ENCODE measurements at places on chromosomes 4 and X.
A peak's percentile ranks its signal among the peaks of the same experiment; 100 is the strongest.

DNA sequence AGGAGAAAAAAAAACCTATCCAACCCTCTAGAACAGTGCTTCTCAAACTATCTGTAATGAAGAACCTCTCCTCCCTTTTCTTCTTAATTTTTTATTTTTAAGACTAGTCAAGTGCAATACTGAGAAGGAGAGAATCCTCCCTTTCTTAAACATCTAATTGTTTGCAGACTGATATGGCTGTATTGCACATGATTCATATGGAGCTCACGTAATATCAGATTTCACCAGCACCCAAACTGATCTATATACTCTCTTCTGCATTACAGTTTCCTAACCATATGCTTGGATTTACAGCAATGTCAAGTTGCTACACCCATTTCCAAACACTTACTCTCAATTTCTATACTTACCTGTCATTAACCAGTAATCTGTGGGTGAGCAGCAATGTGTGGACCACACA, 9.5 kb downstream of the PRMT9 start:
- no peak for DNase-seq

DNA sequence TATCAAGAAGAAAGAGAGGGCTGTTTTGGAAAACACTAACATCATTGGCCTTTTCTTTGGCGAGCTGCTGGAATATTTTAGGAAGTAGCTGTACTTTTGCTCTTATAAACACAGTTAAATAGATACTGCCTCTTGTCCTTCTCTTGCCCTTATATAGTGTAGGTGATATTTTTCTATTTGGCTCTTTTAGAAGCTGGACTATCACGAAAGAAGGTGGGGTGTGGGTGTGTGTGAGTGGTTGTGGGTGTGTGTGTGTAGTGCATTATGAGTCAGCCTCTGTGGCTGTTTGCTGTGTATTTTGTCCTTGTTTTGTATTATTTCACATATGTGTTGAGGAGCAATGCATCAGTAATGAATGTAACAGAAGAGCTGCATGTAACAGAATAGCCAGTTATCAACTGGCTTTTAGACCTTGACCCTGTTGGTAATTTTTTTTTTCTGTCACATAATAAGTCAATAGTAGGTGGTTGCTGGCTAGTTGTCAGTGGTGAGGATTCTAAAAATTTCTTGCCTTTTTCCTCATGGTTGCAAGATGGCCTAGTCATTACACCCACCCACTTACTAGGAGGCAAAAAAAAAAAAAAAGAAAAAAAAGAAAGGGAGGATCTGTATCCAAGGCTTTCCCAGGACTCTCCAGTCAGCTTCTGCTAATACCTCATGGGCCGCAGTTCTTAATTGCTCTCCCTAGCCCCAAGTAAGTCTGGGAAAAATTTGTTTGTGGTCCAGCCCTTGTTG, 23.8 kb downstream of the ARHGAP10 start:
- no peak for DNase-seq

- no peak for DNase-seq
Observed at GRCh38 chr4:99918656-99919055, 24.4 kb upstream of the LAMTOR3 start.

DNA sequence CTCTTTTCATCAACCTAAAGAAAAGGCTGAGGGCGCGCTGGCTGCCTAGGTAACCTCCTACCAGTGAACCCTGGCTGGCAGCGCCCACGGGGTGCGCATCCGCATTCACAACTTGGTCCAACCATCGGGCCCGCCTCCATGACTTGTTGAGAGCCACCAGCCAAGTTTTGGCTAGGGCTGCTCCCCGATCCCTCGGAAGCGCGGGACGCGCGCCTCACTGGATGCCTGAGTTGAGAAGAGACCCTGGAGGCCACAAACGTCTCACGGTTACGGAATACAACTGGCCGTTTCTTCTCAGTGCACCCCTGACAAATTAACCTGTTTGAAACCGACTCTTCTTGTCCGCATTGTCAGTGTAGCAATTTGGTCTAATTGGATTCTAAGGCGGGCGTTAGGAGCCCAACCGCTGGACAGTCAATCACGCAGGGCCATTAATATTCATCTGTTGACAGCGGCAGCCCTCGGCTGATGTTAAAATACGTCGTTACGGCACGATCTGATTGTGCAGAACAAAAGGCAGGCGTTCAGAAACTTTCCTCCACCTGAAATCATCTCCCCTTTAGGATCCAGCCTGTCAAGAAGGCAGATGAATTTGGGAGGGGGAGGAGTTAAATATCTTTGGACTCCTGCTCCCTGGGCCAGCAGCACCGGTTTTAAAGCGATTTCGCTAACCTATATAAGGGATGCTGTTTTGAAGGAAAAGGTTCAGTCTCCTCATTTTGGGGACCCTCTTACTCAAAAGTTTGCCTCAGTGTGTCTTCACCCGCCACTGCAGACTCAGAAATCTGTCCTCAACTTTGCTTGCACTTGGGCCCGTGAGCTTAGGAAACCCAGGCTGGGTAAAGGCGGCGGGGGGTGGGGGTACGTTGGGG, 1.2 kb downstream of the GPC3 start:
- DNase-seq, result no peak

DNA sequence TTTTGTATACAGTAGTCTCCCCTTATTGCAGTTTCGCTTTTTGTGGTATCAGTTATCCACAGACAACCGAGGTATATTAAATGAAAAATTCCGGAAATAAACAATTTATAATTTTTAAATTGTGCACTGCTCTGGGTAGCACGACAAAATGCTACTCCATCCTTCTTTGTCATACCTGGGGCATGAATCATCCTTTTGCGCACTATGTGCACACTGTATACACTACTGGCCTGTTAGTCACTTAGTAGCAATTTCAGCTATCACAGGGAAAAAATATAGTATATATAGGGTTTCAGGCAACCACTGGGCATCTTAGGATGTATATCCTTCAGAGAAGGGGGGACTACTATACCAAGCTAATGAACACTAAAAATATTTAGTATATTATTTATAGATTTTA, 198.8 kb upstream of the FAT4 start:
- DNase-seq, result no peak

GRCh38 chrX:120251471-120252011, 929 bp downstream of the ZBTB33 start:
- no peak for DNase-seq

DNA sequence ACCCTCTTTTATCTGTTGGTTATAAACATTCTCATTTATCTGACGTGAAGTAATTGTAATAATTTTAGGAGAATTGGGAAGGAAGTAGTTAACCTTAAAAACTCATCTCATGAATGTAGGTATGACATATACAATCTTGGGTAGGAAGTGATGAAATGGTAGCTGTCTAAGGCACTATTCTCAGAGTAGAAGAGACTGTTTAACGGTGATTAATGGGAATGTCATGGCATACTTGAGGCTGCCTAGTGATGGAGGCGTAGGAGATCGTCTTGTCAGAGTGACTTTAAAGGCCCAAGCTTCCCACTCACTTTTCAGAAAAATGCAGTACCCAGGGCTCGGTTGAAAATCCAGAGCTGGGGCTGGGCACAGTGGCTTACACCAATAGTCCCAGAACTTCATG, 19.4 kb upstream of the AGA start:
- no peak for DNase-seq

DNA sequence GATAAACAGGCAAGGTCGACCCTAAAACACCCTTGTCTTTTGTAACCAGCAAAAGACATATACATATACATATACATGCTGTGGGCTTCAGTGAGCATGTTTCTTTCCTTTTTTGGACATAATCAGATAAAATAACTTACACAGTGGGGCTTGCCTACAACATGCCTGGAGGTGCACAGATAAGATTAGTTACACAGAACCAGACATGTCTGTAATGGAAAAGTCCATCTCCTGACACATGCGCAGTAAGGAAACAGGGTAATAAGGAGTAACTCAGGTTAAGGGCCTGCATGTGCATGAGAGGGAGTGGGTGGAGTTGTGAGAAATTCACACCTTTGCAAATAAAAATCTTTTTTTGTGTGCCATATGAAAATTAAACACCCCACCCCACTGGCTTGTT, 3.4 kb downstream of the UGT2A1 start:
- DNase-seq, result no peak

DNA sequence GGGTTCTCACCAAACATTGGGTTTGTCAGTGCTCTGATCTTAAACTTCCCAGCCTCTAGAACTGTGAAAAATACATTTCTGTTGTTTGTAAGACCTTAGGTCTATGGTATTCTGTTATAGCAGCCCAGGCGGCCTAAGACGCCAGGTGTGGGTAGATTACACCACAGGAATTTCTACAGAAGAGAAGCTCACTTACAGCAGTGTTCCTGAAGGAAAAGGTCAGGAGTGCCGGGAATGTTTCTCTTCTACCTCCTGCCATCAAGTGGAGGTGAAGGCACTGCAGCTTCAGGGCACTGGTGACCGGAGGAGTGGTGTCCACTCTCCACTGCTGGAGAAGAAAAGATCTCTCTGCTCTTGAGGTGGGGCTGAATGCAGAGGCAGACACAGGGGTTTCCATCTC, 45.7 kb downstream of the FHDC1 start:
- no peak for DNase-seq

- DNase-seq, result no peak
Observed at GRCh38 chrX:68083510-68083909, 349.8 kb downstream of the OPHN1 start.

- no peak for DNase-seq
Observed at GRCh38 chr4:45131020-45131419, 404.7 kb upstream of the GNPDA2 start.

GRCh38 chr4:82360298-82361177, 13.3 kb downstream of the HNRNPD start:
- peak; percentile 16 for DNase-seq

DNA sequence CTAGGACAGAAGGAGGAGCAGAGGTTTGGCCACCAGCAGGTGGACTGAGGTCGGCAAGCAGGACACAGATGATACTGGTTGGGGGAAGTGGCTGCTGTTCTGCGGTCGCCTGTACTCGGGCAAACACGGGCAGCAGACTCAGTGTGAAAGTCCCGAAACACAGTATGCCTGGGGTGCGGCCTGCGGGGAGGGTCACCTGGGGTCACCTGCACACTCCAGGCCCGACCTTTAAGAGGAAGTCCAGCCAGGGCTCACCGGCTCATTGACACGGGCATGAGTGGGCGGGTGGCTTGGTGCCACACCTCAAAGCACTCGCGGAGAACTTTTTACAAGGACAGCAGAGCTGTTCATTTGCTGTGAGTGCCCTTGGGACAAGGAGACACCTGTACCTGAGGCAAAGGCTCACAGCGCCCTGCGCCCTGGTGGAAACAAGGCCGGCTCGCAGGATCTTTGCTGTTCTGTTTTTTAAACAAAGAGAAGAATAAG, 71.5 kb upstream of the MXD4 start:
- DNase-seq, result peak; percentile 32

DNA sequence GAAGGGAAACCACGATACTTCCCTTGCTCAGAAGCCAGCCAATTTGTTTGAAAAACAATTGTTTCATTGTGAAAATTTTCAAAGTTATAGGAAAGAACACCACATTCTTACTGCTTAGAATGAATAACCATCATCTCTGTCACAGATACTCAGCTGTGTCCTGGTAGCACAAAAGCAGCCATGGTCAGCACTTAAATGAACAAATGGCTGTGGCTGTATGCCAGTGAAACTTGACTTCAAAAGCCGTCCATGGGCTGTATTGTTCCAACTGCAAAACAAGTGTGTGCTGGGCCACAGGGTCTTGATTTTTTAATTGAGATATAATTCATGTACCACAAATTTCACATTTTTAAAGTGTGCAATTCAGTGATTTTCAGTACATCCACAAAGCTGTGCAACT, 19.6 kb downstream of the NSDHL start:
- DNase-seq, result no peak

- no peak for DNase-seq
Observed at GRCh38 chr4:126850286-126850685, 782.5 kb upstream of the INTU start.

GRCh38 chrX:130896802-130897501, 6.1 kb downstream of the ENOX2 start:
- no peak for DNase-seq

- no peak for DNase-seq
Observed at GRCh38 chr4:78949735-78950134, 10.5 kb upstream of the PAQR3 start.

- no peak for DNase-seq
Observed at GRCh38 chr4:117965622-117966021, 68.7 kb upstream of the NDST3 start.

- peak; percentile 15 for DNase-seq
Observed at GRCh38 chrX:40109288-40110008, 11.7 kb upstream of the BCOR start.

- no peak for DNase-seq
Observed at GRCh38 chr4:36244257-36245082, at the start of gene ARAP2. ARAP2 (minus strand) TSS chr4:36244514; CDS start chr4:36229486, 15,028 bp downstream.

DNA sequence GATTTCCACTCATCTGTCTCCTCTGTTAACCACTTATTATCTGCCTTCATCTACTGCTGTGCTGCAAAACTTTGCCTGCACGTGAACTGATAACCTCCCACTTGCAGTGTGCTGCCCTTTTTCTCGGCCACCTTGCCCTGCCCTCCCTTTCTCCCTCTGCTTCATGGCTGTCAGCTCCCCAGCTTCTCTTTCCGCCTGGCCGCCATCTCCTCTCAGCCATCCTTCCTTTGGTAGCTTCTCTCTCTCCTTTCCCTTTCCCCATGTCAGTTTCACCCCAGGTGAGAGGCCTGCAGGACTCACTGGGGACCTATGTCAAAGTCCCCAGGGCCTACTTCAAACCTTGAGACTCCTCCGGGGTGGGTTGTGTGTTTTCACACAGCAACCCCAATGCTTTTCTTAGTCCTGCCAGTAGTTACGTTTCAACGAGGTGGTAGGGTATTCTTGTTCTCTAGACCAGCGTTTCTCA, 6.6 kb downstream of the MSL3 start:
- DNase-seq, result no peak

DNA sequence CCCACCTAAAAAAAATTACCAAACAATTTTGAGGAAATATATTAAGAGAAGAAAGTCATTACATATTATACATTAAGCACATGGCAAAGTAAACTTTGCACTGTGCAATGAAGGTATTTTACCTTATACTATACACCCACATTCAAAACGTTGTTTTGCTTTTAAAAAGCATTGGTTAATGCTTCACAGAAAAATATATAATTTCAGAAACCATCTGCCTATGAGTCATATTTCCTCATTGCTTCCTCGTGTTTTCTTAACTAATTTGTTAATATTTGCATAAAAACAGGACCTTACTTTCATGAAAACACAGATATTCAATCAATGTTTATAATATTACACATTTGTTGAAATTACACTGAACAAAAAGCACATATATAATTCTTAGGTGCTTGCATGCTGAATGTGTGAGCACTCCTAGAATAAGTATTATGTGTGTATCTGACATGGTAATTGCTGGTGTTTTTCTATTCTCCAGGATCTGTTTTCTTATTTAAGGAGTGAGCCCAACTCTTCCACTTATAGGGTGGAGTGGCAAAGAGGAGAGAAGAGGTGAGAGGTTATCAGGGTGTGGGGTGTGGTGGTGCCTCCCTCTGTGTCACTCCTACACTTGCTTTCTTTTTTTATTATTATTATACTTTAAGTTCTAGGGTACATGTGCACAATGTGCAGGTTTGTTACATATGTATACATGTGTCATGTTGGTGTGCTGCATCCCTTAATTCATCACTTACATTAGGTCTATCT, 95.1 kb upstream of the IQCM start:
- DNase-seq, result no peak

DNA sequence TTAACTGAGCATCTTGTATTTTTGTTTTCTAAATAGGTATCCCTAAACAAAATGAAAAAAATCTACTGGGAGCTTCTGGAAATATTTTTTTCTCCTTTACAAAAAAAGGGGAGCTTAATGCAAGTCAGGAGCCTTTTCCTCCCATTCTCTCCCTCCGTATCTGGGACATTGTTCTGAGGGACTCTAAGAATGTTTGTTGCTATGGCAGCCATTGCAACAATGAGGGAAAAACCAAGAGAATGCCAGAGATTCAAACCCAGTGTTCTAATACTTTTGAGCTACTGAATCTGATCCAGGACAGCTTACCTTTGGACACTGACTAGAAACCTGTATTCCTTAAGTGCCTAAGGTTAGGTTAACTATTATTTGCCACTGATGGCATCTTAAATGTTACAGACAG, 485.7 kb upstream of the HS3ST1 start:
- no peak for DNase-seq

Data from GF-D8 (cell line).